Right renal cortex interstitium (tissue), 3 donors: ENCODE measurements at places on chromosomes 5 and 9.

DNA sequence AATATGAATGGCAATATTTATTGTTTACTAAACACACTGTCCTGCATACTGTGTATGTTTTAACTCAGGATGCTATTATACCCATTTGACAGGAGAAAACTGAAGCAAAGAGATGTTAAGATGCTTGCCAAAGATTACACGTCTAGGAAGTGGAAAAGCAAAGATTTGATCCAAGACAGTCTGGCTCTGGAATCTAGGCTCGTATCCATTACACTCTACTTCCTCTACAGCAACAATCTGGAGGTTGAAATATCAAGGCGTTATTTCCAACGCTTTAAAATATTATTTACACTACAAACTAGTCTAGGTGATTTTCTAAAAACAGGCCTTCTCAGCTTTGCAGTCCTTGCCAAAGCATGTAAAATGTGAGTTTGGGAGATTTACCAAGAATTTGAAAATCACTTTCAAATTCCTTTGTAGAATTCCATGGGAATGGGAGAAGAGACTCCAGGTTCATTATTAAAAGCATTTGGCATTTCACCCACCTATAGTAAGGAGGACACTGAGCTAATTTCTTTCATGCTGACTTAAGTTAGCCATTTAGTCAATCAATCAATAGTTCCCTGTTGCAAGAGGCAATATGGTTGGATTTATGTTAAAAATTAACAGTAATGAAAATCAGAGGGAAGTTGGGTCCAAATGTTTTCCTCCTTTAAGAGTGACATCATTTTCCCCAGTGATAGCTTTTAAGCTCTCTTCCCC, 356.3 kb upstream of the SMARCA2 start:
- no peak for DNase-seq

DNA sequence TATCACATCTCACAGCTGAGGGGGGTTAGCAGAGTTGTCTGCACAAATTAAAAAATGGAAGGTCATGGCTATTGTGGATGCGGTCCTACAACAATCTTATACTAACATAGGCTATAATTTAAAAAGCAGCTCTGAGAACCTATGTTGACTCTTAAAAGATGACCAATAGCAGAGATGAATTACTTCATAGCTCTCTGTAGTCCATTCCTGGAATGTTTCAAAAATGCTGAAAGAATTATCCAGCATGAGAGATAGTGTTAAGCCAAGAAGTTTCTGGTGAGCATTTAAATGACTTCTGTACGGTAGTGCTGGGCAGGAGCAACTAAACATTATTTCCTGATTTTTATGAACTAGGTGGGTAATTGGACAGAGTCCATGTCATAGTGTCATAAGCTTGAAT, 218.2 kb upstream of the NUDT12 start:
- DNase-seq, result no peak

DNA sequence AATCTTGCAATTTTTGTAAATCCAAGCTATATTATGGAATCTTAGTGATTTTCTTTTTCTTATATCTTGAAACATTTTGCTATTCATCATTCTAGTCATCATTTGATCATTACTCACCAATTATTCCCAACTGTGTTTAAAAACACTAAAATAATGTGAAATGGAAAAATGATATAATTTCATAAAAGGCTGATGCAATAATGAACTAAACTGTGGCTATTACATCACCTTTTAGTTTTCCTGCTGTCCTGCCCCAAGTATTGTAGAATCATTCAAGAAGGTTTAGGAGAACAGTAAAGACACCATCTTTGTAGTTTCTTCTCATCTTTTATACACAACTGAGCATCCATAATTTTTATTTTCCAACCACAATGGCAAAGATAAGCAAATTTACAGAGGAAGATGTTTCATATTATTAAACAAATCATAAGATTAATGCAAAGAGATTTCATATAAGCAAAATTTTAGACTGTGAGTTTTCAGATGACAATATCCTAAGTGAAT, 431.0 kb upstream of the SLC30A5 start:
- no peak for DNase-seq

DNA sequence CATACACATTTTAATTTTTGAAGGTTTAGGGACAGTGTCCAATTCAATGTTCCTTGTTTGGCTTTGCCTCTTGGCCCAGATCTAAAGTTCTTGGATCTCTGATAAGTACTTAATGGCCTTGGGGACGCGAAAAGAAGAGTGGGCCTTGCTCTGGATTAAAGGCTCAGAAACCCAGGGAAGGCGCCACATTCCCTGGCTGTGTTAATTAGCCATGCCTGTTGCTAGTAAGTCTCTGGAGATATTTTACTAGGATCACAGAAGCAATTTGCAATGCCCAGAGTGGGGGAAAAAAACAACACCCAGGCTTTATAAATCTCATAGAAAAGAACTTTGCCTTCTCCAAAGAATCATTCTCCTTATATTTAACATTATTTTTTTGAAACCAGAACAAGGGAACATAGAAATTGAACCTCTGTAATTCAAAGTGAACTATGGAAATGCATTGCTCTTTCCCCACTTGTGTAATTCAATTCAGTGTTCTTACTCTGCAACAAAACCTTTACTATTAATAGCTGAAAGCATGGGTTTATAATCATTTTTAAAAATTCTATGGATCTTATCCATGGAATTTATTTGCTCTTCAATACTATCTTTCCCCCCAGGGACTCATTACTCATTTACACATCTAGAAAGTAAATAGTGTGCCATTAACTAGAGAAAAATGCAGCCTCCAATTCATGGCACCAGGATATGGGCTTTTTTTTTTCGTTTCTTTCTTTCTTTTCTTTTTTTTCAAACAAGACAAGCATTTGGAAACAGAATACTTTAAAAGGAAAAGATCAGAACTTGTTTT, 172.2 kb upstream of the ANKRD55 start:
- DNase-seq, result no peak

DNA sequence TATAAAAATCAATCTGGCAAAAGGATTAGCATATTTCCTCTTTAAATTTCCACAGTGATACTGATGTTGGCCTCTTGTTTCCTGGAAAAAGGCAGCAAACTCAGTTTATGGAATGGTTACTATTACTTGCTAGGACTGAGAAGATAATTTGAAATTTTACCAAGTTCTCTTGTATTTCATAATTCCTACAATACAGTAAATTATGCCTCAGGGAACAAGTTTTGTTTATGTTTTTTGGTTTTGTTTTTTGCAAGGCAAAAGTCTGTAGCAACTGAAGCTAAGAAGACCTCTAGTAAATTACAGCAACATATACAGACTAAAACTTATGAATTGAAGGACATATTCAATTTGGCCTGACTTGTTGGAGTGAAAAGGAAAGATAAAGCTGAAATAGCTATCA, 30.2 kb upstream of the SLCO6A1 start:
- no peak for DNase-seq

GRCh38 chr5:160269017-160269416, 39.7 kb downstream of the FABP6 start:
- DNase-seq, result no peak

GRCh38 chr5:14748180-14748900, 83.8 kb downstream of the OTULIN start:
- no peak for DNase-seq

DNA sequence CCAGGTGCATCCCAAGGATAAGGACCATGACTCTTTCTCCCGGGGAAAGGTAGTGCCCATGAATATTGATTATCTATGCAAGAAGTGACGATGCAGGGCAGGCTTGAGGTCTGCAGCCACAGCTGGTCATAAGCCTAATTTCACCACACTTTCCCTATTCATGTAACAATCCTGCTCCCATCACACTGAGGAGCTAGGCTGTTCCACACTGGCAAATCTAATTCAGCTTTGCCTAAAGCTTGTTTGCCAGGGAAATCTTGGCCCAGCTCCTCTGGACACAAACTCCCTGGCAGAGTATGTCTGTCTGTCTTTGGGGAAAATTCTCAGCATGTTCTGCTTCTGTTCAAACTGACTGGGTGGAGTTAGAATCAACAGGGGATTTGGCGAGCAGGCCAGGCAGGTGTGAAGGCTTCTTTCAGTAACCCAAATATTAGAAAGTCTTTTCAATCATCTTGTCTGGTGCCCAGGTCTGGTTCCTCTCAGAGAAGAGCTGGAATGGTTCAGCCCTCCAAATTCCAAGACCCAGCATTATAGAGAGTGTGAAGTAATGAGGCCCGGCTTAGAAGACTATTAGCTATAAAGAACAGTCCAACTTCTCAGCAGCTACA, 88.5 kb upstream of the SPDL1 start:
- no peak for DNase-seq

DNA sequence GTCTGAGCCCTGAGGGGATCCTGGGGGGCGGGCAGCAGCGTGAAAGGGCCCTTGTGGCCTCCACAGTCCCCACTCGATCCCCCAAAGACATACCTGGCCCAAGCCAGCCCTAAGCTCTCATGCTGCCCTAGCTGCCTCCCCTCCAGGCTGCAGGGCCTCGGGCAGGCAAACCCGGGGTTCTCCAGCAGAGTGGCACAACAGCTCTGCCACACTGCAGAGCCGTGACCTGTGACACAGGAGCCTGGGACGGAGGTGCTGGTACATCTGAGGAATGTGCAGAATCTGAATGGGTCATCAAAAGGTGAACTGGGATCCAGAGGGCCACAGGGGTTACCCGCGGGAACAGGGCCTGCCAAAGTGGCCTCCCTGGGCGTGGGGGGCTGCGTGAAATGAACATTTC, 163.2 kb downstream of the DAB2IP start:
- DNase-seq, result no peak

DNA sequence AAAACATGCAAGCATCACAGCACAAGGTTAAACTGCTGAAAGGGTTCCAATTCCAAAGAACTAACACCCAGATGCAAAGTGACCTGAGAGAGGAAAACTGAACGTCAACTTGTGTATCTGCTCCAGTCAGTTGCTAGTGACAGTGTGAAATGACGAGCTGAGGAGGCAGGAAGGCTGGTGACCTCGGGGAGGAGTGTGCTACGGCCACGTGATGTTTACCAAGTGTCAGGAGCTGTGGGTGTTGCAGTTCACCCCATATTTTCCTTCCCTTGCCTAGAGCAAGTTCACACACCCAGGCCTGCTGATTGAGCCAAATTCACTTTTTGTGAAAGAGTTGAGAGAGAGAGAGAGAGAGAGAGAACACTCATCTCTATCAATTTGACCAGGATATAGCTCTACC, 231.6 kb upstream of the ANKH start:
- no peak for DNase-seq

GRCh38 chr9:127707766-127708165, 978 bp downstream of the CFAP157 start:
- DNase-seq, result no peak

DNA sequence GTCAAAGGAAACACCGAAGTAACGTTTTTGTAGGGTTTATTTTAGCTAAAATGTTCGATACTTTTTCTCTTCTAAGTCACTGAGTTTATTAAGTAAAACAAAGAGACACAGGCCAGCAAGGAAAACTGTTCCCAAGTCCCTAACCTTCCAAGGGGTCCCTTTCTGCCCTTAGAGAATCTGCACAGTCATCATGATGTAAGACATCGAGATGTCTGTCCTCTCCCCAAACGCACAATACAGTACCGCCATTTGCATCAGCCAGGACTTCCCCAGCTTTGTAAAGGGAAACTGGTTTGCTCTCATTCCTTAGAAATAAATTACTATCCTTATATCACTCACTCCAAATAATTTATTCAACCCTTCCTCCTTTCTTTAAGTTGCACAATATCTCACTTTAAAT, 89.3 kb downstream of the MARCHF11 start:
- DNase-seq, result no peak

GRCh38 chr5:109962882-109963603, 273.3 kb downstream of the MAN2A1 start:
- DNase-seq, result no peak

DNA sequence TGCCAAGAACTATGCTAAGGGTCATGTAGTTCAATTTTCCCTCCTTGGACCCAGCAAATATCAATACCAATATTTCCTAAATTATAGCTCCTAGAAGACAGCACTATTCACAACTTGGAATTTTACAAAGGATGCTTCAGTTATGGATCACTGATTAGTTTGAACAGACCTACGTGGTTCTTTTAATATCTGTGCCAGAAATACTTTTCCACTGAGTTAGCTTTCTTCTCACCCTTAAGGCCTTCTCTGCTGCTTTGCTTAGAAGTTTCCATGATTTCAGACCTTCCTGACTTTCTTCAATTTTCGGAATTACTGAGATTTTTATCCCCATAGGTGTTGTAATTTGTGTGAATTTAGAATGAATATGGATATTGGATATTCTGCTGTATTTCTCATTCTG, 380.4 kb downstream of the PSAT1 start:
- DNase-seq, result no peak

- no peak for DNase-seq
Measured at GRCh38 chr9:77472646-77473045, 175.5 kb downstream of the GNA14 start.

DNA sequence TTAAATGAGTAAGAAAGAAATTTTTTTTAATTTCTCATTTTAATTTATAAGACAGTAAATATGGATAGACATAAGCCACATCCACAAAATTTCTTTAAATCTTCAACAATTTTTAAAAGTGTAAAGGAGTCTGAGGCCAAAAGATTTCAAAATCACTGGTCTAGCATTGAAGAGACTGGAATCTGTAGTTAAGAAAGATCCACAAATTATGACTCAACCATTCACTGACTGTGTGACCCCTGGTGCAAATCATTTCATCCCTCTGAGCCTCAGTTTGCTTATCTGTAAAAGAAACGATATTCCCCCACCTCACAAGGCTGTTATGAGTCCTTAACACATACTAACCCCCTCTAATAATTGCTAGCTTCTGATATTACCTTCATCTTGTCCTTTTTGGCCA, 98.5 kb downstream of the EBF1 start:
- no peak for DNase-seq

- no peak for DNase-seq
Measured at GRCh38 chr9:80871596-80871995, 817.8 kb downstream of the TLE1 start.

- no peak for DNase-seq
Measured at GRCh38 chr9:92746567-92747458, 17.8 kb downstream of the BICD2 start.

DNA sequence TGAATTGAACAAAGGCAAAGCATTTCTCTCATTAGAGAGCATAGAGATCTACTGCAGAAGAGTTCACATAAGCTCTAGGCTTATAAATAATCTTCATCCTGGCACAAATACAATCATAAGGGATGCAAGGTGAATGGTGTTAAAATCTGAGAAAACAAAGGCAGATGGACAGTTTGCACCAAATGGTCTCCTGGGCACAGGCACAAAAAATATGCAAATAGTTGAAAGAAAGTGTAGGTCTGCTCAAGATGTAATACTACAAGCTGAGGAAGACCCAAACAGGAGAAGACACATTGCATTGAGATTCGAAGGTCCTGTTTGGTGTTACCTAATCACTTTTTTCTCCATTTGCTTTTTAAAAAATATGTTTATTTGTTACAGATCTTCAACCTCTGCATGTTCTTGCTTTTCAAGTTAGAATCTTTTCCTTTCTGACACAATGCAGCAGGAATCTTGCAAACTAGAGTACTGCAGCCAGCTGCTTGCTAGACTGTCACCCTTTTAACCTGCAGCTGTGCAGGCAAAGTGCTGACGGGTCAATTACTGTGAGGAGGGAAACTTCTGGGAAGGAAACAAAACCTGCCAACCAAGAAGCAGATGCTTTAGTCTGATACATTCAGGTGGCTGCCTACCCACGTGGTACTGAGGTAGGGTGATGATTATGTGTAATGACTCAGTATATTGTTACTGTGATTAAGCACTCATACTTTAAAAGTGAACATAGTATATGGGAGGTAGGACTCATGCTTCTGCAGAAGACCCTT, 1048.6 kb upstream of the SEMA6A start:
- DNase-seq, result peak; percentile 5
